AG04450 (cell line): ENCODE measurements at places on chromosomes 5 and 9. TPM values are rescaled to one million over a fixed set of nuclear protein-coding genes. Genes with fewer than 3 reads are reported as not detected.

Gene RANBP17
- 11.6 and 12.9 TPM in 2 replicates for polyA plus RNA-seq

Gene FAM200C
- polyA plus RNA-seq, result 3.6 and 5.3 TPM in 2 replicates

Gene CDX1
- polyA plus RNA-seq, result 0.30 and 0.41 TPM in 2 replicates

Gene FASTKD3
- 9.2 and 12.8 TPM in 2 replicates for polyA plus RNA-seq

Gene F2RL2
- 83.1 and 89.6 TPM in 2 replicates for polyA plus RNA-seq

Gene ROPN1L
- polyA plus RNA-seq, result 0.24 and 0.29 TPM in 2 replicates

Gene FCHSD1
- polyA plus RNA-seq, result 28.1 and 30.2 TPM in 2 replicates

Gene ARSI
- 11.3 and 15.8 TPM in 2 replicates for polyA plus RNA-seq

Gene OBP2B
- polyA plus RNA-seq, result not detected in 2 replicates

Gene PDE8B
- 0.02 TPM in 2 replicates for polyA plus RNA-seq

Gene MARVELD2
- 0.96 and 1.0 TPM in 2 replicates for polyA plus RNA-seq

- no peak for DNase-seq
Observed at GRCh38 chr5:141681295-141681694, 735 bp downstream of the ARAP3 start.

DNA sequence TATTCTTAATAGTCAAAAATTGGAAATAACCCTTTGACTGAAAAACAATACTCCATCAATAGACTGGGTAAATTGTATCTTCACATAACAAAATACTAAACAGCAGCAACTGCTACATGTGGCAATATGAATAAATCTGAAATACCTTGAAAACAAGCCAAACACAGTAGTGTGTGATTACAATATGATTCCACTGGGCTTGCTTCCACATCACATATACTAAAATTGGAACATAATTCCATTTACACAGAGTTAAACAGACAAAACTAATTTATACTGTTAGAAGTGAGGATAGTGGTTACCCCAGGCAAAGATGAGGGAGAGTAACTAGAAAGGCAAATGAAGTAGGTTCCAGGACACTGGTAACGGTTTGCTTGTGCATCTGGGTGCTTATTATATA is 20.4 kb downstream of the FNIP1 start:
- DNase-seq, result no peak

DNA sequence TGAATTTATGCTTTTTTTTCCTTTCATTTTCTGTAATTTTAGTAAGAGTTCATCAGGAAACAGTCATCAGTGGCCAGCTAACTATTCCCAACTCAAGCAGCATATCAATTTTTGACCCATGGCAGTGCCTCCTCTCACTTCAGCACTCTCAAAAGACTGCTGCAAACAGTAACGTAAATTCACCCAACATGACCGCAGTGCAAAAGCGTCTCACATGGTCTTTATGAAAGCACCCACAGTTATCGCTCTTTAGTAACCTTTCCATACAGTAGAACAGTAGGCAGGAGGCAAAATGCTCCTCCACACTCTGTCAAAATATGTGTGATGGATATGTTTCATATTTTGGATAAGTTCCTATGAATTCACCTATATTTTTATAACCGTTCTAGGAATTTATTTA is 48.6 kb downstream of the PARP8 start:
- DNase-seq, result no peak

DNA sequence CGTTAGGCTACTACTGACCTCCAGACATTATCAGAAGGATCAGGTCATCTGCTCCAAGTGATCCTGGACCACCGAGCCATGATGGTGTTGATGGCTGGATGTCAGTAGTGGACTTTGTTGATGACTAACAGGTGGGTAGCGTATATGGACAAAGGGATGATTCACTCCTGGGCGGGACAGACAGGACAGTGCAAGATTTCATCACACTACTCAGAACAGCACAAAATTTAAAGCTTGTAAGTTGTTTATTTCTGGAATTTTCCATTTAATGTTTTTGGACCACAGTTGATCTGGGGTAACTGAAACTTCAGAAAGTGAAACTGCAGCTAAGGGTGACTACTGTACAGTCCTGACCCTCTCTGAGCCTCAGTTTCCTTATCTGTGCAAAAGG is 12.7 kb downstream of the PDGFRB start:
- DNase-seq, result peak; percentile 87

- DNase-seq, result no peak
Observed at GRCh38 chr9:34498553-34498952, 24.2 kb downstream of the ENHO start.

- peak; percentile 96 for DNase-seq
Observed at GRCh38 chr5:167982-168660, 23.2 kb upstream of the LRRC14B start.

- DNase-seq, result no peak
Observed at GRCh38 chr5:160083501-160083900, 35.7 kb downstream of the PWWP2A start.

DNA sequence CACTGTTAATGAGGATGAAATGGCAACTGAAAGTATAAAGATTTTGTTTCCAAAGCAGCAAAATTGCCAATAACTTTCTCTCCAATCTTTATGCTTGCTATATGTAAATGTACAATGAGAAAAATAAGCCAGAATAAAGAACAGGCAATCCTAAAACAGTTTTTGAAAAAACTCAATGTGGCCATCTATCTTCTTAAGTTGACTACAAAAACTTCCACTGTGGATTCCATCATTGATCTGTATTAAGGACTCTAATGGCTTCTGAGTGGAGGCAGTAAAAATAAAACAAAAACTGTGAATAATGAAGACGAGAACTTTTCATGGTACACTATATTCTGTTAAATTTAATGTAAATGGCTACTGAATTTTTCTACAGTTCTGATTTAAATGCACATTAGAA is 382.9 kb downstream of the TMEM232 start:
- no peak for DNase-seq

GRCh38 chr5:120609570-120609969 is 145.5 kb downstream of the PRR16 start:
- DNase-seq, result no peak

DNA sequence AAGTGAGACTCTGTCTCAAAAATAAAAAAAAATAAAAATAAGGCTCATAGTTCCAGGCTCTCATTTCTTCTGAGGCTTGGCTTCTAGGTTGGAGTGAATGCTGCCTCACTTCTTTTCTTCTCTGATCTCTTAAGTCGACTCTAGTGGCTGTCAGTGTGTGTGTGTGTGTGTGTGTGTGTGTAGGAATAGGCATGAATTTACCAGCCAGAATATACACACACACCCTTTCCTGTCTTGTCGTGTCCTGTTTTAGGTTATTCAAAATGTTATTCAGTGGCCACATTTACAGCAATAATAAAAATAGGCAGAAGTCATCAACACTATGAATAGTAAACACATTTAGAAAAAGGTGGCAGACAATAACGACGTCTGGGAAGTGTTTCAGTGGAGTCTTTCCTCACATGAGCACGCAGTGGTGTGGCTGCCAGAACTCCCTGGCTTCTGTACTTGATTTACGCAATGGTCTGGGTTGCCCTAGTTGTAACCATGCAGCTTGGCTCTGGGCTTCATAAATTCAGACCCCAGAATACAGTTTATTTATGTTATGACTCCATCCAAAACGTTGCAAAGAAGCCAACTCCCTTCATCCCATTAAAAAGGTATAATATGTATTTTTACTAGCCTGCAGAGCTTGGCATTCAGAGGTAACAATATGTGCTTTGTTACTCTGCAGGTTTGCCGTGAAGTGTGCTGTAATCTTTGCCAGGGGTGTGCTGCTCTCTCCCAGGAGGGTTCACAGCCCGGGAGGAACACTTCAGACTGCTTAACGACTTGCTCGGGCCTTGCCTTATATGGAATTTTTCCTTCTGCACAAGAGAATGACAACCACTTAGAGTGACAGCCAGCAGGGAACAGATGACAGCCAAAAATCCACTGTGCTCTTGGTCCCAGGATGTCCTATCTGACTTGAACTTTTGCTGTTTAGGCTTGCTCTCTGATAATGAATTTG is 34.4 kb upstream of the PALM2AKAP2 start:
- DNase-seq, result peak; percentile 52

- no peak for DNase-seq
Observed at GRCh38 chr9:78892182-78892581, 595.3 kb downstream of the PSAT1 start.

DNA sequence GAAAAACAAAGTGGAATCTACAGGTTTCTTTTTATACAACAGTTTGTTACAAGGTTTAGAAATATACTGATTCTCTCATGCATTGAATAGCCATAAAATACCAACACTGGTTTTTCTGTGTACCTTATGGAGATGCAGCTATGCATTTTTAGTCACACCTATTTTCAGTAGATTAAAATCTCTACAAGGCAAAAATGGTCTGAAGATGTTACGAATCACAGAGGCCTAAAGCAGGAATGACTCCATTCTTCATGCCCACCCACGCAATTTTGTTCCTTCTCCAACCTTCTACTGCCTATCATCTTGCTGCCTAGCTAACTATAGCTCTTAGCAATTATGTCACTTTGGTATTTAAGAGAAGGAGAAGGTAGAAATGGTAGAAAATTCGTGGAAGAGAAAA is 9.9 kb downstream of the PLK2 start:
- no peak for DNase-seq

DNA sequence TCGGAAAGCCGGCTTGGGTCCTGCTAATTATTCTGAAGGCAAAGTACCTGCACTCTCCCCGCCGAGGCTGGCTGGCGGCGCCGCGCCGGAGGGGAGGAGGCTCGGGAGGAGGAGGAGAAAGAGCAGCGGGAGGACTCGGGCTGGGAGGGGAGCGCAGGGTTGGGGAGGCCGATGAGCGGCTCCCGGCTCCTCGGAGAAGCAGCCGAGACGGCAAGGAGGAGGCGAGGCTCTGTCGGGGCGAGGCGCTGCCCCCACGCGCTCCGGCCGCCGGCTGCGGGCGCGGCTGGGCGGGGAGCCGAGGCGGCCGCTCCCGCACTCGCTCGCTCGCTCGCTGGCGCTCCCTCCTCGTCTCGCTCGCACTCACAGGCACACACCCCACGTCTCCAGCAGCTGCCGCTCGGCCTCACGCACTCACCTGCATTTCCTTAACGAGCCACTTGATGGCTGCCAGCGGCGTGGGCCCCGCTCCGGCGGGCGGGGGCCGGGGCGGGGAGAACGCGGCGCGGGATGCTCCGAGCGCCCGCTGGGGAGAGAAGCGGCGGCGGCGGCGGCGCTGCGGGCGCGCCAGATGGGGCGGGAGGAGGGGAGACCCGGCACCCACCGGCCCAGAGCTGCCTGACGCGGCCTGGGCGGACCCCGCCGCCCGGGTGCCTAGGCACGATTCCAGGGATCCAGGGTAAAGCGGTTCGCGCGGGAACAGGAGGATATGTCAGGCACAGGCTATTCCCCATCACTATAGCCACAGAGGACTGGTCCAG is at the start of gene PTPRD:
PTPRD (minus strand) TSS at position 362 of the 758 bp plus-strand sequence.
- DNase-seq, result no peak

DNA sequence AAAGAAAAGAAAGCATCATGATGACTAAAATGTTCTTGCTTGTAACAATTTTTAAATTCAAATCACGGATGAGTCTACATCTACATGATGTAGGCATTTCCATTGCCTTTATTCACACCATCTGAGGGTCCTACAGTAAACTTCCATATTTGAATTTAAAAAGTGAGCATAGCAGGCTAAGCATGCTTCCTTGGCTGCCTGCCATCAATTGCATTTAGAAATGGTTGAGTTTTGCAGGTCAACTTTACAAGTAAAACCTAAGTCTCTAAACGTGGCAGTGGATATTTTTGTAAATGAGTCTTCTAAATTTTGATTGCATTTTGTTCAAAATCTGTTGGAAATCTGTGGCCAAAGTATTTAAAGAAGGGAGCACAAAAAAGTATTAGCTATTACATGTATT is 136.5 kb upstream of the PTCH1 start:
- DNase-seq, result no peak

- DNase-seq, result no peak
Observed at GRCh38 chr5:149603210-149603609, 21.9 kb downstream of the ARHGEF37 start.

DNA sequence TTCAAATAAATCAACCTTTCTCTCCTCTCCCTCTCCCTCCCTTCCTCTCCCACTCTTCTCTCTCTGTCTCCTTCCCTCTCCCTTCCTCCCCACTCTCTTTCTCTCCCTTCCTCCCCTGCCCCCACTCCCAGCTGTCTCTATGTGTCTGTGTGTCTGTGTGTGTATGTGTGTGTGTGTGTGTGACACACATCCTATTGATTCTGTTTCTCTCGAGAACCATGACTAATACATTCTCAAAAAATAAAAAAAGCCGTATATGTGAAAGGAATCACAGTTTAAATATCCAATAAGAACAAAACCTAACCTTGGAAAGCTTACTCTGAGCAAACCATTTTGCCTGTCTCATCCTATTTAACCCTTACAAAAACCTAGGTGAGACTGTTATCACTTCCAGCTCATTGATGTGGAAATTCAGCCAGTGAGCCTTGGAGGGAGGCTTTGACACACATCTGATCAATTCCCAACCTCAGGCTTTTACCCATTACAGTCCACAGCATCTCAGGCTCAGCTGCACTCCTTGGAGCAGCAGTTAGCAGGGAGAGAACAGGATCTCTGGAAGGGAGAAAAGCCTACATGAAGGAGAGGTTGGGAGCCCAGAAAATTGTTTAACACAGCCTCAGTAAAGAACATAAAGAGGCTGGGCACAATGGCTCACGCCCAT is 8.3 kb downstream of the HSD17B3 start:
- no peak for DNase-seq

DNA sequence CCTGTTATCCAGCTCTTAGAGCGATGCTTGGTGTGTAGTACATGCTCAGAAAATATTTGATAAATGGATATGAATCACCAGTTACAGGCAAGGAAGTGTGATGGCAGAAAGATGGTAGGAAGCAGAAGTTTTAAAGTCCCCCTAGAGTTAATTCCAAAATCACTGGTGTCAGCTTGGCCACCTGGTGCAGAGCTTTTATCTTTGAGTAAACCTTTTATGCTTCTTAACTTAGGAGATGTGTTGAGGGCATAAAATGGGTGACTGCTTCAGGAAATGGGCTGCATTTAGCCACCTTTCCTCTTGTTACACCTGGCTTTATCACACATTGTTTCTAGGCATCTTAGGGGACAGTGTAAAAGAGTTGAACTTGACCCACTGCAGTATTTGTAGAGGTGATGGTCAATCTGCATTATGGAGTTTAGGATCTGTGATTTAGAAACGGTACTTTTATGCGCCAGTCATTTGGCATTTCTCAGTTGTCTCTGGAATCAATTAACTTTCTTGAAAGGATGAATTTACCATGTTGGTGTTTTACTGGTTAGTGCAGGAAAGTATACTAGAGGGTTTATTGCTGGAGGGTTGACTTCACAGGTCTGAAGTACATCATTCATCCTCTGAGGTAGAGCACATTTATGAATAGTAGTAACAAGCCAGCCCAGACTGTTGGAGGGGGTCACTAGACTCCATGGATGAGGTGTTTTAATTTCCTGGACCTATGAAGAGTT is 7.5 kb upstream of the FAM120AOS start:
- DNase-seq, result no peak

GRCh38 chr5:10445352-10445751 is 3.7 kb downstream of the ROPN1L start:
- DNase-seq, result no peak
